ENCODE measurements at places on chromosomes 4 and X.

DNA sequence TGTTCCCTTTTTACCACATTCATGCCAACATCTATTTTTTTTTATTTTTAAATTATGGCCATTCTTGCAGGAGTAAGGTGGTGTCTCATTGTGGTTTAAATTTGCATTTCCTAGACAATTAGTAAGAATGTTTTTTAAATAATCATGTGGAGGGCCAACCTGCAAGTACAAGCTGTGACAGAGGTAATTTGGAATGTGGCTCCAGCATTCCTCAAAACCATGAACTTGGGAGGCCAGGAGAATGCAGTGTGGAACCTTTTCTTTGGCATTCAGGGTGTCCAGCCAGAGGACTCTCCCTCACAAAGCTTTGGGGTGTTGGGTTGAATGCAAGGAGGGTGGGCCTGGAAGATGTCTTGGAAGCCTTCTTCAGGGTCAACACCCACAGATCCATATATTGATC is 7.3 kb upstream of the TMEM185A start:
- no peak for DNase-seq

DNA sequence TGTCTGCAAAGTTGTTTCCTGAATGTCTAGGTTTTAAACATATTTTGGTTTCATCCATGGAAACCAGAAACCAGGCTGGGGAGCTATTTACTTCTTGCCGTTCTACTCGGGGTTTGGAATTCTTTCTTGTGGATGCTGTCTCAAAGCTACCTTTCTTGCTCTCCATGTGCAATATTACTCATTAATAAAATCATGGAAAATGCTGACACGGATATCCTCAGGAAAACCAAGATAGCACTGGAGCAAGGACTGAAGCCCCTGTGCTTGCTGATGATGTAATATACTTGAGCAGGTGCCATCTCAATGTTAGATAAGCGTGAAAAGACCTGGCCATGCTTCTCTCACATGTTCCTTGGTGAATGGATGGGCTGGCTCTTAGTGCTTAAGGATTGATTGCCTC is 41.5 kb upstream of the HPF1 start:
- DNase-seq, result no peak

DNA sequence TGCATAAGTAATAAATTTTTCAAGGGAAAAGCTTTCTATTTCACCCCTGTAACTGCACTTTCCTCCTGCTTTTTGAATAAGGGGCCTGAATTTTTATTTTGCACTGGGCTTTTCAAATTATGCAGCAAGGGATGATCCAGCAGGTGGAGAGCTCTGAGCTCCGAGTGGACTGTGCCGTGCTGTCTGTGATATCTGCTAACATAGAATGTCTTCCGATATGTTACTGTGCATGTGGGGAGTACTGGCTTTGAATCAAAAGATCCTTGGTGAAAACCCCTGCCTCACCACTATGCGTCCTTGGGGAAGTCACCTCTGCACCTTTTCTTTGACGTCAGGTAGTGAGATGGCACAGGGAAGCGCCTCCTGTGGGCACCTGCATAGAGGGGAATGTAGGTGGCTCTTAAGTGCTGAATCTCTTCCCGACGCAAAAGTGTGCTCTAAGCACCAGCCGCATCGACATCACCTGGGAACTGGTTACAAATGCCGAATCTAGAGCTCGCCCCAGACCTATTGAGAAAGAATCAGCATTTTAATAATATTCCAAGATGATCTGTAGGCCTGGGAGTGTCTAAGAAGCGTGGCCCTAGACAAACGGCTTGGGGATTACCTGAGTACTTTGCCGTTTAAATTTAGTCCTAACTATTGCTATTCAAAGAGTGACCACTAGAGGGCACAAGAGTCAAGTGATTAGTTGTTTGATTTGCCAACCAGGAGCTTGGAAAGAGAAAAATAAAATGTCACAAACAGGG is 19.2 kb upstream of the WFS1 start:
- DNase-seq, result no peak

GRCh38 chr4:140764785-140765392 is 8.7 kb upstream of the TBC1D9 start:
- no peak for DNase-seq

GRCh38 chr4:84001876-84002569 is 466.1 kb downstream of the GPAT3 start:
- DNase-seq, result no peak

DNA sequence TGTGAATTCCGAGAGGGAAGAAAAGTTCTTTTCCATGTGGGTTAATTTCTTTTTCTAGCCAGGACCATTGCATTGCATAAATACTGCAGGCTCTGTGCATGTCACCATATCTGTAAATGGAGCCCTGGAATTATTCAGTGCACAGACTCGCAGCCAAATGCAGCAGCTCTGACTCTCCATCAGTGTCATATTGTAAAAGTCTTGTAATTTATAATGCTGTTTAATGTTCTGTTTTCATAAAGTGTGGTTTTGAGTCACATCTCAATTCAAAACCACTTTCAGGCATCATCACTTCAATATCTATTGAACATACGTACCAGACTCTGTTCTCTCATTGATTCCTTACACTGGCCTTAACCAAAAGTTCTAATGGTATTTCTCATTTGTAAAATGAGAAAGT is 193.9 kb upstream of the RPL34 start:
- no peak for DNase-seq

- no peak for DNase-seq
These were observed 280.7 kb upstream of the GK2 start for GRCh38 chr4:79688691-79689090.

DNA sequence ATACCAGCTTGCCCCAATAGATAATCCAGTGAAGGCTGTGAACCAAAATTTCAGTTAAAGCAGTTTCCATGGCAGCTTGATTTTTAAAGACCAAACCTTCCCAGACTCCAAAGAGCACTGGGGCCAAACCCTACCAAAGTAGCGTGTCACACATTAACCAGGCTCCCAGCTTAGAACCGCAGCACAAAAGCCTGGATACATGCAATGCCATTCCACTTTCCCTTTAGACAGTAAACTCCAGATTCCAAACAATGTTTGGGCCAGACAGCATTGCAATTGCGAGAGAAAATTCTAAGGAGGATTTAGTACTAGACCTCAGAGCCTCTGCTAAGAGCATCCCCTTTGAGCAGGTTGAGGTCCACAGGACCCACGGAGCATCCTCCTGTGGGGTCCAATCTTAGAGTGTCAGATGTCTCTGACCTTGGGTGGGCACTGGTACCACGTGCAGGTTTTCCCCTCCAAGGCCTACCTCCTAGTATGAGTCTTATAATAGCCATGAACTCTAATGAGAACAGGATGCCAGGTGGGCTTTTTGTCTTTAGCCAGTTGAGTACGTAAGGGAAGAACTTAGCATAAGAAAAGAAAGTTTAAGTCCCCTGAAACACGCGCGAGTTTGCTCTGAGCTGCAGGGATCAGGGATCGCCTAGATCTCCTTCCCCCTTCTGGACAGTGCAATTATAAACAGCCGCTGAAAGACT is 38.8 kb downstream of the MGARP start:
- DNase-seq, result no peak

DNA sequence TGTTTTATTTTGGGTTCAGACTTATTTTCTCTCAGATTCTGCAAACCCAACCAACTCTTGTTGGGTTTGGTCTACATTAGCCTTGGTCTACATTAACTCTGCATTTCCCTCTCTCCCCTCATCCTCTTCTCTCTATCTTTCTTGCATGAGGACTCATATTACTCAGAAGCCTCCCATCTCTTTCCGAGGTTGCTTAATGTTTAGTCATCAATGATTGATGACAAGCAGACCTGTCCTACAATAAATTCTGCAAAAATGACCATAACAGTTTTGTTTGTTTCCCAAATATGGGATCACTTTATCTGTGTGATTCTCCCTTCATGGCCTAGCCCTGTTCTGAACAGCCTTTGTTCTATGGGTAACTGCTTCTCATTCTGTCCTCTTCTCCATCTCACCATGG is 75.2 kb downstream of the GABRB1 start:
- DNase-seq, result no peak
